ENCODE measurements at places on chromosomes 2 and 18. TPM values are rescaled to one million over a fixed set of nuclear protein-coding genes. Genes with fewer than 3 reads are reported as not detected.

PFN4 gene
- polyA plus RNA-seq: 0.56 TPM

MYOM1 gene
- polyA plus RNA-seq: 1.4 TPM

GALNT14 gene
- polyA plus RNA-seq: 15.6 TPM

ONECUT2 gene
- under 0.01 TPM for polyA plus RNA-seq

DSG4 gene
- not detected for polyA plus RNA-seq

IL36G gene
- polyA plus RNA-seq: not detected

SULT1C4 gene
- 0.62 TPM for polyA plus RNA-seq

SLC39A6 gene
- polyA plus RNA-seq: 7.7 TPM

PPM1B gene
- polyA plus RNA-seq: 22.3 TPM

RAD51AP2 gene
- not detected for polyA plus RNA-seq

ANKAR gene
- polyA plus RNA-seq: 2.1 TPM

COL3A1 gene
- 87.2 TPM for polyA plus RNA-seq

TNFAIP6 gene
- polyA plus RNA-seq: 0.73 TPM

SP140 gene
- polyA plus RNA-seq: 1.5 TPM

TBR1 gene
- polyA plus RNA-seq: not detected

CD8B gene
- polyA plus RNA-seq: 0.78 TPM

TANK gene
- polyA plus RNA-seq: 19.7 TPM

TRABD2A gene
- 0.48 TPM for polyA plus RNA-seq

CXCR1 gene
- 0.03 TPM for polyA plus RNA-seq

GDF7 gene
- polyA plus RNA-seq: 0.12 TPM

CAPN13 gene
- polyA plus RNA-seq: 26.0 TPM

USP40 gene
- 17.6 TPM for polyA plus RNA-seq

CRYGC gene
- not detected for polyA plus RNA-seq

DLX1 gene
- not detected for polyA plus RNA-seq
